Endodermal cell (in vitro differentiated cells): ENCODE measurements at places on chromosomes 3 and 15.

DNA sequence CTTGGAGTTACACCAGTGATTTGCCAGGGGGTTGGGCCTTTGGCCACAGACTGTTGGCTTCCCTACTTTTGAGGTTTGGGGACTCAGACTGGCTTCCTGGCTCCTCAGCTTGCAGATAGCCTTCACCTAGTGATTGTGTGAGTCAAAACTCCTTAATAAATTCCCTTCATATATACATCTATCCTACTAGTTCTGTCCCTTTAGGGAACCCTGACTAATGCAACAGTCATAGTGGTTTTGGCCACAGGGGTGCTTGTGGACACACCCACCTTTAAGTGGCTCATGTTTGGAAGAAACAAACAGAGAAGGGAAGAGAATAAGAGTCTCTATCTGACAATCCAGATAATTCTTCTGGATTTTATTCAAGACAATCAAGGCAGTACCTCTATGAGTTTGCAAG, 457.7 kb downstream of the EPHA3 start:
- DNase-seq, result no peak

DNA sequence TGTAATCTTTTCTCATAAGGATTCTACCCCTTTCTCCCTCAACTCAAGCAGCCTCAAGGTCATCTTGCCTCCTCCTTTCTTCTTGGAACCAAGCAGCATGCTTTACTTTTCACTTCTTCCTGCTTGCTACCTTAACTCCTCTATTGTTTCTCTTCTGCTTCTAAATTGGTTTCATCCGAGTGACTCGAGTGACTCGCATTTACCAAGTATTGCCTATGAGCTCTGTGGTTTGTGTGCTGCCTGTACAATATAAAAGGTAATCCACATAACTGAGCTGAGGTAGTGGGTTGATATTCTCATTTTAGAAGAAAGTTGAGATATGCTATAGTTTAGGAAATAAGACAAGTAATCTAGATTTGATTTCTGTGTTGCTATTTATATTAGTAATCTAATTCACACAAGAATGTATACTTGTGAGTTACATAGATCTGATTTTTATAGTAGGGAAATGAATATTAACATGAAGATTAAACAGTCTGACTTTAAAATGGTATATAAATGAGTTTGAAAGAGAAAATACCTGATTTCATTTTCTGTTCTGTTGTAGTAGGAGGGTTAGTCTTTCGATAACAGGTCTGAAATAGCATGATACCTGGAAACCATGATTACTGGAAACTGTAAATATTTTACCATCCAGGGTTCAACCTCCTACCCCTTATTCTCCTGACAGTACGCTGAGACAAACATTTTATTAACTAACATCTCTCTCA, 5.5 kb downstream of the HHLA2 start:
- DNase-seq, result no peak

- no peak for DNase-seq
Observed at GRCh38 chr15:48323294-48323693, 7.9 kb upstream of the DUT start.

GRCh38 chr3:52649461-52650210, 36.1 kb downstream of the PBRM1 start:
- no peak for DNase-seq

DNA sequence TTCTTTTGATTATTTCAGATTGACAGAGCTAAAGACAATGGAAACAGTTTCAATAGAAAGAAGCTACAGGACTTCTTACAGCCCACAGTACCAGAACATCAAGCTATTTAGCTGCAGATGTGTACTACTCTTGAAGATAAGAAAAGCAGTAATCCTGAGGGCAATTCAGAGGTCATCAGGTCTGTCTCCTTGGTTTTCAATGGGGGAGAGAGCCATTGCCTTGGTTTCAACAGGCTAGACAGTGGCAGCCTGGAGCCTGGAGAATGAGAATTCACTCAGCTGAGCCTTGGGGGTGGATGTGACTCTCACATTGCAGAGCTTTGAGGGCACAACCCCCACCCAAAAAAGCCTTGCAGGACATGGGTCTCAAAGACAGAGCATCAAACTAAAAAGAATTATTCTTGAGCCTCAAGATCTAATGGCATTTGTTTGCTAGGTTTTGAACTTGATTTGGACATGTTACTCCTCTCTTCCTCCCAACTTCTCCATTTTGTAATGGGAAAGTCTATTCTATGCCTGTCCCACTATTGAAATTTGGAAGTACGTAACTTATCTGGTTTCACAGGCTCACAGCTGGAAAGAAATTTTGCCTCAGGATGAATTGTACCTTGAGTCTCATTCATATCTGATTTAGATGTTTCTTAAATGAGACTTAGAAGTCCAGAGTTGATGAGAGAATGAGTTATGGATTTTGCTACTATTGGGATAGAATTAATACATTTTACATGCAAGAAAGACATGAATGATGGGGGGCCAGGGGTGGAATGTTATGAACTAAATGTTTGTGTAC, 36.9 kb downstream of the PLSCR1 start:
- no peak for DNase-seq

DNA sequence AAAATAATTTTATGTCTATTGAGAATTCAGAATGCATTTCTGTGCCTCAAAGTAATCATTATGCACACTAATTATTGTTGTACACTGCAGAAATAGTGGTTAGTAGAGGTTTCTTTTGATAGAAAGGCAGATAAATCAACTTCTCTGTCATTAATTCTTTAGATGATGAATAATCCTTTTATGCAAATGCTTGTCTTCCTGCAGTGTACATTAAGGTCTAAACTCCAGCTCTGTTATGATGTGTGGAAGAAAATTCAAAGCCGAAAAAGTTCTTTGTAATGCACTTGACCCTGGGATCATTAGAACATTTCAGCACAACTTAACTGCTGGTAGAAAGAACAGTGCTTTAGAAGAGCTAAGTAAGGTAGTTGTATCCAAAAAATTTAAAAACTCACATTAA, 353.0 kb downstream of the NLGN1 start:
- DNase-seq, result no peak

- no peak for DNase-seq
Observed at GRCh38 chr3:132789959-132790358, 67.8 kb upstream of the NPHP3 start.
